ENCODE measurements at places on chromosomes 11 and 22.

- DNase-seq = no peak
Measured at GRCh38 chr22:37180531-37181231, 7.4 kb downstream of the C1QTNF6 start.

DNA sequence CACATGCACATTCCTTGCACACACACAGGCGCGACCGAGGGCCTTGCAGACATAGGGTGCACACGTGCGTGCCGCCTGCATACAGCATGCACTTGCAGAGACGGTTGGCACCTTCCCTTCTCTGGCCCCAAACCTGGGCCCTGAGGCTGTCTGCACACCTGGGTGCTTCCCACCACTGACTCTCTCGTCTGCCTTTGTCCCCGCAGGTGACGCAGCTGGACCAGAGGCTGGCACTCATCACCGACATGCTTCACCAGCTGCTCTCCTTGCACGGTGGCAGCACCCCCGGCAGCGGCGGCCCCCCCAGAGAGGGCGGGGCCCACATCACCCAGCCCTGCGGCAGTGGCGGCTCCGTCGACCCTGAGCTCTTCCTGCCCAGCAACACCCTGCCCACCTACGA lies 38.0 kb downstream of the CDKN1C start:
- DNase-seq = no peak

- no peak for DNase-seq
Measured at GRCh38 chr11:127199306-127199801, 198.8 kb upstream of the KIRREL3 start.

GRCh38 chr11:36618363-36619047 lies 20.5 kb upstream of the RAG2 start:
- DNase-seq = no peak

- no peak for DNase-seq
Measured at GRCh38 chr11:112211536-112211935, 14.7 kb upstream of the PTS start.

GRCh38 chr22:19913337-19913936 lies 28.1 kb upstream of the COMT start:
- no peak for DNase-seq

DNA sequence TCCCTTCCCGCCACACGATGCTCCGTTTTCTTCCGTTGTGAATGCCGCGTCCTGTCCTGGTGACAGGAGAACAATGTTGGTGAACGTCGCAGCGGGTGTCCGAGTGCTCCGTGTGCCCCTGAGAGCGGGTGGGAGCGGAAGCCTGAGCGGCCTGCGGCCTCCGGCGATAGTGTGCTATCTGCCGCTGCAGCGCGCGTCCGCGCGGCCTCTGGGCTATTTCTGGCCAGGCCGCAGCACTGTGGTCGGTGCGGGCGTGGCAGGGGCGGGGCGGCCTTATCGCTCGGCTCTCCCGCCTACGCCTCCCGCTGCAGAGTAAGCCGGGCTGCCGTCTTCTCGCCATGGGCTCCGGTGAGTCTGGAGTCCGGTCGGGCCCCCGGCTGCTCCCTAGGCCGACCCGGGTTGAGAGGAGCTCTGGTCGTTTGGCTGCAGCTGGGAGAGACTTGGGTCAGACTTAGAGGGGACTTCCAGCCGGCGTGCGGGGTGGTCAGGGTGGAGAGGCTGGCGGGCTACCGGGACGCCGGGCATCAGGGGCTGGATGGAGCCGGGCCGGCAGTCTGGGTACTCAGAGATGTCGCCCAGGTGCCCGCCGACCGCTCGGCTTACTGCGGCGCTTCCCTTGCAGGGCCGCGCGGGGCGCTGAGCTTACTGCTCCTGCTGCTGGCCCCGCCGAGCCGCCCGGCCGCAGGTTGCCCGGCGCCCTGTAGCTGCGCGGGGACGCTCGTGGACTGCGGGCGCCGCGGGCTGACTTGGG lies at the start of gene GP1BB:
Gene GP1BB (plus strand): TSS at position 308 of the 751 bp plus-strand sequence. CDS start 31 bp downstream, at position 339.
- peak; percentile 75 for DNase-seq

- DNase-seq = no peak
Measured at GRCh38 chr22:45072322-45072903, 62.6 kb upstream of the PHF21B start.

- DNase-seq = no peak
Measured at GRCh38 chr11:90531001-90531400, 308.2 kb upstream of the CHORDC1 start.

DNA sequence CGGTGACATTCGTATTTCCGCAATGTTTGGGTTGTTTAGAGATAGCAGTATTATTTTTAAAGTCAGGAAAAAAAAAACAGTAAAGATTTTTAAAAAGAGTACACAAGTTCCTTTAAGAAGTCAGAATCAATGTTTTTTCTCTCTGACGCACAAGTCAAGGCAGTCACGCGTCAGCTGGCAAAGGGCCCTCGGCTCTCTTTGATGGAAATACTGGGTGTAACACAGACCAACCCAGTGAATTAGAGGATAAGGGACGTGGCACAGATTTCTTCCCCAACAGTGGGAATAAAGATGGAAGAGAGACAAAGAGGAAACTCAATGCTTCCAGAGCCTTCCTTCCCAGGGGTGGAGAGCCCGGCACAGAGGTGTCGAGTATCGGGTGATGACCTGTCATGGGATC lies 13.4 kb downstream of the ASCC2 start:
- DNase-seq = no peak

DNA sequence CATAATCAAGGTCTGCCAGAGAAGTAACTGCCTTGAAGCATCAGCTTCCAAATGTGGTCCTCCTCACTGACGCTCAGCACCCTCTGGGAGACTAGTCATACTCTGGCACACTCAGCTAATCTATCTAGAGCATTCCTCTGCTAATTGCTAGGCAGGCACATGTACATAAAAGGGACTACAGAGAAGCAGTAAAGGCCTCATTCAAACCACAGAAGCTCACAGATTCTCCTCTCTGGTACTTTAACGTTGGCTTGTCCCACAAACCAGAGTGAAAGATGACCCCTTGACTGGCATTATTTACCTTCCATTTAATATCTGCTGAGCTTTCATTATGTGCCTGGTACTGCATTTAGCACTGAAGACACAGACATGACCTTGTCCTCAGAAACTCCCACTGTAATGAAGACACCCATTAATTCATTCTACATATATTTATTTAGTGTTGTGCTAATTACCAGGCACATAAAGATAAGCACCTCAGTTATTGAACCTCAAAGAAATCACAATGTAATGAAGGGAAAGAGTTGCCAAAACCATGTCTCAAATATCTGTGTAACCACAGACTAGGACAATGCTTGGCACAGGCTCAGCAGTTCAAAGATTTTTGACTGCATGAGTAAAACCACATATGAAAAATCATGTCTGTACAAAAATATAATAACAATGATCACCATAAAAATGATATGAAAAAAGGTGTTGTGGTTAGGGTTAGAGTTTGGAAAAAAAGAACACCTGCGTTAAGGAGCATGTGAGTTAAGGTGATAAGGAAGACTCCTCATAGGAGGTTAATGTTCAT lies 550.4 kb downstream of the DLG2 start:
- DNase-seq = no peak

DNA sequence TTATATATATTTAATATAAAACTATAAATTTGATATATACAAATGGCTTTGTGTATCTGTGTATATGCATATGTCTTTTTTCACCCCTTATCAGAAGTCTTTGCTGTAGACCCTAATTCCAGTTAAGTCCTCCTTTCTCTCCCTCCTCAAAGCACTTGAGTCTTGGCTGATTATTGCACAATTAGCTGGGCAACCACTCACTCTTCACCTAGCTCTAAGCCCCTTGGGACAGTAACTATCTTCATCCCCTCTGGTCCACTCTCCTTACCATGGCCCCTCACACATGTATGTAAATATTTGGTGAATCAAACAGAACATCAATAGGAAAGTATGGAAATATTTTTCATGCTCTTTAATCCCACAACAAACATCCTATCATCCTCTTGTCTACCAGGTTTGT lies 909 bp upstream of the OR5B21 start:
- DNase-seq = no peak

- DNase-seq = no peak
Measured at GRCh38 chr11:102661040-102661439, 35.9 kb upstream of the MMP20 start.

- no peak for DNase-seq
Measured at GRCh38 chr11:78514922-78515502, 59.7 kb downstream of the NARS2 start.

DNA sequence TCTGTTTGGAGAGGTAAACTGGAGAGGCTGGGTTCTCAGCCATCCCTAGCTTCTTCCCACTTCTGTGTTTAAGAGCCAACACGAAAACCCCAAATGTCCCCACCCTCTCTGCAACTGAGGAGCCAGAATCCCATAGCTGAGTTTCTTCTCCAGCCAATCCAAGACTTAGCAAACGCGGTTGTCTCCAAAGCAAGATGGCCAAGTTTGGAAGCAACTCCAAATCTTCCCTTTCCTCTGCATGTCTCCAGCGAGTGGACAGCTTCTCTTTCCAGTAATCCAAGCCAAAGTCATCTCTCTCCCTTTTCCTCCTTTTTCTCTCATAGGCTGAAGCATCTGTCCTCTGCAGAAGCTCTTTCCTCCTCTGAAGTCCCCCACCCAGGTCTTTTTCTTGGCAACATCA lies 539.2 kb downstream of the MIAT start:
- DNase-seq = no peak

- DNase-seq = no peak
Measured at GRCh38 chr11:96090711-96091110, 166.8 kb upstream of the MTMR2 start.

DNA sequence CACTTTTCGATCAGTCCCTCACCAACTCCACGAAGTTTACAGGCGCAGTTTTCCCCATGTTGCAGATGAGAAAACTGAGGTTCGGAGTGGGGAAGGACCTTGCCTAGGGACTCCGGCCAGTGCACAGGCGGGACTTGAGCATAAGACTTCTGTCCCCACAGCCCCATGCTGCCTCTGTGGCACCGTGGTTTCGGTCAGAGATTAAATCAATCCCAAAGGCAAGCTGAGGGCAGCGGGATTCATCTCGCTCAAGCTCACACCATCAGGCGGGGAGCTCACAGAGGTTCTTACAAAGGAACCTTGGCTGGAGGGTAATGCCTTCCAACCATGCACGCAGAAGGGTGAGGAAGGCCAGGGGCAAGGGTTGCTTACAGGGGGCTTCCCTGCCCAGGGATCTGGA lies 115.5 kb downstream of the PHF21B start:
- no peak for DNase-seq

GRCh38 chr11:13143486-13144297 lies 133.9 kb upstream of the BMAL1 start:
- DNase-seq = no peak

- no peak for DNase-seq
Measured at GRCh38 chr11:27215471-27216269, 147.3 kb downstream of the CCDC34 start.

DNA sequence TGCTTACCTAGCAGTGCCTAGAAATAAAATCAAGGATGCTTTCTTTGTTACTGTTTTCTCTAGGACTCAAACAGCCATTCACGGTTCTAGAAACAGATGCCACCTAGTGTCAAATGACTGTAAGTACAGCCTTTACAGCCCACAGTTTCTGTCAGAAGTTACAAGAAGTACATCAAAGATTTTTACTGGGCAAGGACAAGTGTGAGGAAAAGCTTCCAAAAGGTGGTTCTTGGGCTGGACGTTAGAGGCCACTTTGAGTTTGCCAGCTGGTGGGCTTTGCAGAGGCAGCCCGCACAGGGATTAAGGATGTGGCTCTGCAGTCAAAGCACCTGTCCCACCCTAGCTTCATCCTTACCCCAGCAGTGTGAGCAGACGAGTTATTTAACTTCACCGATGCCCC lies 6.9 kb downstream of the KMT5B start:
- peak; percentile 78 for DNase-seq

DNA sequence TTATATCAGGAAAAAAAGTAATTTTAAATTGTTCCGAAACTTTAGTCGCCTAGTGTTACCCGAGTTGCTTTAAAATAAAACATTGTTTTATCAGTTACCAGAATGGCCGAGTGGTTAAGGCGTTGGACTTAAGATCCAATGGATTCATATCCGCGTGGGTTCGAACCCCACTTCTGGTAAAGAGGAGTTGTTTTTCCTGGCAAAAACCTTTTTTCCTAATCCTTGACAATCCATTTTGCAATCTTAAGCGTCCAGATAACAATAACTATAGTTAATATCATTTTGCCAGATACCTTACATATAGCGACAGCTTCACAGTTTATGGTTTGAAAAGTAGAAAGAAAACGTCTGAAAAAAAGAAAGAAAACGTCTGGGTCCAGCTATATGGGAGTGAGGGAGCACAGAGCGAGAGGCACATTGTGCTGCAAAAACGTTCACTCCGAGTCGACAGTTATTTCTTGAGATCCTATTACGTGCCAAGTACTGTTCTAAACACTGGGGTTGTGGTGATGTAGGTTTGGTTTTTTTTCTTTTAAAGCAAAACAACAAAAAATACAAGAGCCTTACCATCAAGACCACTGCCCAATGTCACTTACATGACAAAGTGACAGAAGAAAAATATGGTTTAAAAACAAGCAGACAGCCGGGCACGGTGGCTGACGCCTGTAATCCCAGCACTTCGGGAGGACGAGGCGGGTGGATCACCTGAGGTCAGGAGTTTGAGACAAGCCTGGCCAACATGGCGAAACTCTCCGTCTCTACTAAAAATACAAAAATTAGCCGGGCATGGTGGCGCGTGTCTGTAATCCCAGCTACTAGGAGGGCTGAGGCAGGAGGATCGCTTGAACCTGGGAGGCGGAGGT lies 40.6 kb downstream of the OR4D9 start:
- DNase-seq = peak; percentile 87

GRCh38 chr11:8652140-8652539 lies 30.3 kb downstream of the TRIM66 start:
- no peak for DNase-seq

- no peak for DNase-seq
Measured at GRCh38 chr22:22978637-22979036, 91.0 kb downstream of the IGLL5 start.

- no peak for DNase-seq
Measured at GRCh38 chr11:125170510-125171031, 6.0 kb downstream of the PKNOX2 start.

- DNase-seq = no peak
Measured at GRCh38 chr22:23361676-23362075, 181.4 kb downstream of the BCR start.

GRCh38 chr11:133966172-133966651 lies 9.4 kb upstream of the IGSF9B start:
- no peak for DNase-seq

GRCh38 chr11:73243093-73243485 lies 25.0 kb downstream of the P2RY2 start:
- no peak for DNase-seq

DNA sequence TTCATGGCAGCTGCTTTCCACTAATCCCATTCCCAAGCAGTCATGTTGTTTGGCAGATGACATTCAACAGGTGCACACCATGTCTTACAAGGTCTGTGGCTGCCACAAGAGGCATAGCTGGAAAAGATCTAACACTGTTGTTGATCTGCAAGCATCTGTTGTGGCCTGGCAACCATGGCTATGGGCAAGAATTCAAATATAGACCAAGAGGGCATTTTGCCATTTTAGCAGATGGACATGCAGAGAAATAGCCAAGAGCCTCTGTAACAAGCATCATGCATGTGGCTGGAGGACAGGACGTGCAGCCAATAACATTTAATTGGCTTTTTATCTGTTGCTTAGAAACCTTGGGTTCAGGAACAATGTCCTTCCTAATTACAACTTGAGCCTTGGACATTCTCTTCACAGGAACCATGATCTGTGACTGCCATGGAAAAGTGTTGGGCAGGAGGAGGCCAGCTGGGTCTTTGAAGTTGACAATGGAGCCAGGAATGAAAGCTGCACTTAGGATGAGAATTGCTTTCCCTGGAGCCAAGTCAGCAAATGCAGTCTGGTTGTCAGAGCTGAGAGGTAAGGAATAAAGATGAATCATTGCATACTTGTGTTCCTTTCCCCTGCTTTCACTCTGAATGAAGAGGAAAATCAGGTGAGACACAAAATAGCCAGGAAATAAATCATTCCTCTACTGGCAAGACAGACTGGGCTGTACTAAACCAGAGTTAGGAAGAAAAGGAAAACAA lies 113.6 kb upstream of the ANO5 start:
- no peak for DNase-seq
